Activated T-cell treated with anti-CD3 and anti-CD28 coated beads, Interleukin-2, amount 50 U/mL, for 24 hours (primary cell): ENCODE measurements at places on chromosomes 3 and 15.

DNA sequence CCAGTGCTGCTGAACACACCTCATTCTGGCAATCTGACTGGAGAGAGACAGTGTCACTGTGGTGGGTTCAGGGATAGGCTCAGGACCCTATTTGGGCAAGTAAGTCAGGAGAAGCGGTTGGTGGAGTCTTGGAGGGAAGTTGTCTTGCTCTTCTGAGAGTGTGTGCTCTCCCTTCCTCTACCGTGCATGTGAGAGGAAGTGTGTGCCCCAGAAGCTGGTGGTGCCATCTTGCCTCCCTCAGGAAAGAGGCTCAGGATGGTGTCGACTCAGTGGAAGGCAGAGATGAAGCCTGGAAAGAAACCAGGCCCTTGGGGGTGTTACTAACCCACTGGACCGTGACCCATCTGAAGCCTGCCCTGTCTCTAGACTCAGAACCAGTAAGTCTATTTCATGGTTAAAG is 6.8 kb upstream of the RARRES1 start:
- H3K4me1 ChIP-seq = peaks cover 8% of the 10 kb centered on the region
- peaks cover 9% of the 10 kb centered on the region for H3K36me3 ChIP-seq
- no peaks in the 10 kb centered on the region for H3K27me3 ChIP-seq
- no peak overlapping the region for H3K27ac ChIP-seq
- no peak overlapping the region for H3K4me3 ChIP-seq

- H3K27ac ChIP-seq = no peak overlapping the region
- H3K36me3 ChIP-seq = no peaks in the 10 kb centered on the region
- DNase-seq = peak; percentile 41
- H3K27me3 ChIP-seq = peaks cover 16% of the 10 kb centered on the region
- peaks cover 3% of the 10 kb centered on the region for H3K4me1 ChIP-seq
Measured at GRCh38 chr3:153768561-153769469, 352.4 kb upstream of the ARHGEF26 start.

DNA sequence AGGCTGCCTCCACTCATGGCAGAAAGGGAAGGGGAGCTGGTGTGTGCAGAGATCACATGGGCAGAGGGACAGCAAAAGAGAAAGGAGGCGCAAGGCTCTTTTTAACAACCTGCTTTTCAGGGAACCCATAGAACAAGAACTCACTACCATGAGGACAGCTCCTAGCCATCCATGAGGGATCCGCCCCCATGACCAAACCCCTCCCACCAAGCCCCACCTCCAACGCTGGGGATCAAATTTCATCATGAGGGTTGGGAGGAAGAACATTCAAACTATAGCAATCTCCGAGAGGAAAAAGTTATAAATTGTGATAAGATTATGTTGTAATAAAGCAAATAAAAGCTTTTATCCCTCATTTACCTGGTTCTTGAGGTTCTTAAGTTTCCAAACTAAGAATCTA is 84.7 kb upstream of the LMCD1 start:
- H3K36me3 ChIP-seq = no peaks in the 10 kb centered on the region
- no peak overlapping the region for H3K27ac ChIP-seq
- H3K4me1 ChIP-seq = peaks cover 5% of the 10 kb centered on the region
- H3K4me3 ChIP-seq = no peak overlapping the region
- peak; percentile 33 for DNase-seq
- H3K27me3 ChIP-seq = no peaks in the 10 kb centered on the region

DNA sequence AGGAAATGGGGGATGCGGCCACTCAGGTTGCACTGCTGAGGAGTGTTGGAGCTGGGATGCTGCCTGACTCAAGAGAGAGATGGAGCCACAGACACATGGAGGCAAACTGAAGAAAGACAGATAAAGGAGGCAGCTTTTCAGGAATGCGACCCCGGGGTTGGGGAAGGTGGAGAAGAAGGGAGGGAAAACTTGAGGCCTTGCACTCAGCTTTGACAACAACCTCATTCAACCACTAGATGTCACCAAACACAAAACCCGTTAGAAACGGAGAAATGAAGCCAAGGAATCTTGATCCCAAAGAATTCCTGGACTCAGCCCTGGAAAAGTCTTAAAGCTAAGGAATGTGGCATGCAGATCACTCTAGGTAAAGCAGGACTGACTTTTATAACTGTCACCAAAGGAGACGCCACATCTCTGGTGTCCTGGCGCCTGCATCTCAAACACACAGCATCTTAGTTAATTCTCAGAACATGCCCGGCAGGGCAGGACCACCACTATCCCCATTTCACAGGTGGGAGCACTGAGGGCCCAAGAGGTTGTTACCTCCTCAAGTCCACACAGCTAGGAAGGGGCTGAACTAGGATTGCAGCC is 59.6 kb upstream of the LMCD1 start:
- H3K4me1 ChIP-seq = peaks cover 1% of the 10 kb centered on the region
- H3K4me3 ChIP-seq = no peak overlapping the region
- no peaks in the 10 kb centered on the region for H3K36me3 ChIP-seq
- DNase-seq = no peak
- H3K27me3 ChIP-seq = peaks cover 12% of the 10 kb centered on the region

- no peak for DNase-seq
- no peak overlapping the region for H3K27ac ChIP-seq
- no peaks in the 10 kb centered on the region for H3K36me3 ChIP-seq
- H3K4me3 ChIP-seq = no peak overlapping the region
- no peaks in the 10 kb centered on the region for H3K4me1 ChIP-seq
Measured at GRCh38 chr3:3015185-3016089, 94.7 kb downstream of the IL5RA start.

DNA sequence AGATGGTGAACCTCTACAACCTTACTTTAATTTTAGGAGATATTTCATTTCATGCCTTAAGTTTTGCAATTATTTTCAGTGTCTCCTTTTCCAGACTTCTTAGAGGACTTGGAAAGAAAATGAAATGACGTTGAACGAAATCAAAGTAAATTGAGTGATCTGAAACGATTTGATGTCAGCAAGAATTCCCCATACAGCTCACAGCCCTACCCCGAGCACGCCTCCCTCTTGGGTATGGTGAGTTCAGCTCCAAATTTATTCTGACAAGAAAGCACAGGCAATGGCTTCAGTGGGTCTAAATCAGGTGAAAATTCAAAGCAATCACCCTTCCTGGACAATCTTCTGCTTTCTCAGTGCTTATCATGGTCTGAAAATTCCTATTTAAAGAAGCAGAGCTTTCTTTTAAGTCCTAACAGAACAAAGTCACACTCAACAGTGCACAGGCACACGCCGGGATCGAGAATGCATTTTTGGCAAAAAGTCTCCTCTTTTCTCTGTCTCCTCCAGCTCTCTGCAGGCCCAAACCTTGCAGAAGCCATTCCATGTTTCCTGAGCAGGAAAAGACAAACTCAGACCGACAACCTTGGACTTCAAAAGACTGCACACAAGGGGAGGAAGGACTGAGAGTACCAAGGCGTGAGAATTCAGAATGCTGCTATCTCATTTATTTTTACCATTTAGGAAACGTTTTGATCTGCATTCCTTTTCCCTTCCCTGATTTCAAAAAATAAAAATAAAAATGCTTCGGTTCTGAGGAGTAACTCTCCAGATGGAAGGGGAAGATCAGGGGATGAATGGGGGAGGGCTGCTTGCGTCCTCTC is 72.0 kb downstream of the CCNL1 start:
- peak overlapping the region; percentile 74 for H3K4me3 ChIP-seq
- H3K36me3 ChIP-seq = no peaks in the 10 kb centered on the region
- no peak for DNase-seq

DNA sequence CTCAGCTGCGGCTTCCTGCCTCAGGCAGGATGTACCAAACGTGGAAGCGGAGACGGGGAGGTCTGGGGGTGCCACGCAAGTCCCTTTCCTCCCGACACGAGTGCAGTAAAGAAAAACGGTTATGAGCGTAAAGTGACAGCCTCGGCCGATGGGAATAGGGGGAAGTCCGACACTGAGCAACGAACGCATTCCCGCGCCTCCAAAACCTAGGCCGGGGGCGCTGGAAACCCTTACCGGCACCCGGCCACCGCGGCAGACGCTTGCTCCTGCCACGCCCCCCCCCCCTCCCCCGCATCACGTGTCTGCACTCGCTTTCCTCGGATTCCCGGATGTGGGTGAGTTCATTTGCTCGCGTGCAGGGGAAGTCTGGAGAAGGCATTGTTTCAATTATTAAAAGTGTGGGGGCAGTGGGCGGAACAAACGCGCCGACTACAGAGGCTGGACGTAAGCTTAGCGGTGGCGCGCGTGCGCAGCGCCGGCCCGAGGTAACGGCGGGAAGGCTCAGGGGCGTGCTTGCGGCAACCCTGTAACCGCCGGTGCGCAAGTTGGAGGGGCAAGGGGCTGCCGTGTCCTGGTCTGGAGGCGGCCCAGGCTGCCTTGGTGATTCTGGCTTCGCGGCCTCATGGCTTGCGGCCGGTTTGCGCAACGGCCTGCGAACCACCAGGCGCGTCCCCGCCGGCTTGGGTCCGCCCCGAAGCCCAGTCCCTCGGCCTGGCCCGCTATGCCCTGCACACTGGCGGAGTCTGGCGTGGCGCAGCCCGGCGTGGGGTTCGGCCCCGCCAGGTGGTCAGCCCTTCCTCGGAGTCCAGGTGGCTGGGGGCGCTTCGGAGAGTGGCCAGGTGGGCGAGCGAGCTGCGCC is at the start of the genes ANAPC13 and CEP63:
ANAPC13 (minus strand) TSS at position 268 of the 859 bp plus-strand sequence. CDS start 3,081 bp downstream, outside the sequence.
CEP63 (plus strand) TSS at position 340 of the 859 bp plus-strand sequence. CDS start 9,264 bp downstream, outside the sequence.
- DNase-seq = peak; percentile 93
- peak within 1 kb of the TSS; percentile 96 for H3K4me3 ChIP-seq
- no peaks in the 10 kb centered on the region for H3K27me3 ChIP-seq
- peaks cover 58% of the 10 kb centered on the region for H3K36me3 ChIP-seq
- H3K27ac ChIP-seq = peak within 1 kb of the TSS; percentile 99
- peaks cover 66% of the 10 kb centered on the region for H3K4me1 ChIP-seq

DNA sequence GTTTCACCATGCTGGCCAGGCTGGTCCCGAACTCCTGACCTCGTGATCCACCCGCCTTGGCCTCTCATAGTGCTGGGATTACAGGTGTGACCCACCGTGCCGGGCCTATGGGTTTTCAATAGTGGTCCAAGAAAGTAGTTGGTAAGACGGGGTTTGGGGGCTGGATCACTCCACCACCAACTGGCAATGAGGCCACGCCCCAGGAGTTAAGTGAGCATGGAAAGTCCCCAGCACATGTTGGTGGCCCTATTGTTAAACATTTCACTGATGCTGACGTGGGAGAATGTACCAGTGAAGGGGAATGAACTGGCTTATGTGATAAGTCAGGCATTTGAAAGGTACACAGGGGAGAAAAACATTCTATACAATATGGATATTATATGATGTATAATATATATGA is 80.4 kb downstream of the CHRD start:
- H3K36me3 ChIP-seq = no peaks in the 10 kb centered on the region
- DNase-seq = no peak
- no peak overlapping the region for H3K4me3 ChIP-seq
- no peaks in the 10 kb centered on the region for H3K4me1 ChIP-seq
- H3K27me3 ChIP-seq = no peaks in the 10 kb centered on the region

DNA sequence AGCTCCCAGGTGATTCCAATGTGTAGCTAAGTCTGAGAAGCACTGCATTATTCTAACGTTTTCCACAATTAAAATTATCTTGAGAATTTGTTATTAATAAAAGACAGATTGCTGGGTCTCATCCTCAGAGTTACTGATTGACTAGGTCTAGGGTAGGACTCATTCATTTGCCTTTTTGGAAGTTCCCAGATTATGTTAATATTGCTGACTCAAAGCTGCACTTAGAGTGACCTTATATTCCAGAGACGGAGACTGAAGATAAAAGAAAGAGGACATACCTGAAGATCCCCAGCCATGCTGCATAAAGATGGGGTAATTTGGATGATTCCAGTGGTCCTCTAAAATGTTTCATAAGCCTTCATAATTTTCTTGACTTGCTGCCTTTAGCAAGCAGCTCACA is 81.8 kb downstream of the PLSCR2 start:
- DNase-seq = no peak
- no peak overlapping the region for H3K27ac ChIP-seq
- no peak overlapping the region for H3K4me3 ChIP-seq

DNA sequence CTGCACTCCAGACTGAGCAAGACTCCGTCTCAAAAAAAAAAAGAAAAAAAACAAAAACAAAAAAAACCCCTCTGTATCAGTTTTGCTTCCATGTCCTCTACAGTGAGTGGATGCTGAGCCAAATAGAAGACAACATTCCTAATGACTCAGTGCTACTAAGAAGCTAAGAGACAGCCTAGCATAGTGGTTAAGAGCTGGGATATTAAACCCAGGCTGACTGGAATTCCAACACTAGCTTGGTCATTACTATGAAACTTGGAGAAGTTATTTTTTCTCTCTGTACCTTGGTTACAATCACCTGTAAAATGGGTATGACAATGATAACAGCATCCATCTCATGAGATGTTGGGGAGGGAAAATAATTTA is 60.9 kb upstream of the PYGO1 start:
- H3K4me1 ChIP-seq = no peaks in the 10 kb centered on the region
- no peak overlapping the region for H3K27ac ChIP-seq
- no peaks in the 10 kb centered on the region for H3K27me3 ChIP-seq
- DNase-seq = no peak
- no peaks in the 10 kb centered on the region for H3K36me3 ChIP-seq
